ENCODE measurements at places on chromosomes 11 and 22. TPM values are rescaled to one million over a fixed set of nuclear protein-coding genes. Genes with fewer than 3 reads are reported as not detected.

DNA sequence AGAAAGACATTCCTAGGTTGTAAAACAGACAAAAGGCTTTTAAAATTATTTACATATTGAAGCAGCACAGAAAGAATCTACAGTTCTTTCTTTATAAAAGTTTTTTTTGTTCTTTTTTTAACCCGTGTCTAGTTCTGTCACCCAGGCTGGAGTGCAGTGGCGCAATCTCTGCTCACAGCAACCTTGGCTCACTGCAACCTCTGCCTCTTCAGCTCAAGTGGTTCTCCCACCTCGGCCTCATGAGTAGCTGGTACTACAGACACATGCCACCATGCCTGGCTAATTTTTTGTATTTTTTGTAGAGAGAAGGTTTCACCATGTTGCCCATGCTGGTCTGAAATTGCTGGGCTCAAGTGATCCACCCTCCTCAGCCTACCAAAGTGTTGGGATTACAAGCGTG is 3.8 kb upstream of the INCENP start:
- no peak for DNase-seq

- DNase-seq = no peak
Observed at GRCh38 chr11:86247608-86248007, 3.1 kb downstream of the EED start.

Gene CHRDL2
- 0.45 TPM for polyA plus RNA-seq

Gene NRXN2
- polyA plus RNA-seq = 23.4 TPM

Measured in renal cortex interstitium (tissue), 15 donors.